Stimulated activated CD8-positive, alpha-beta memory T cell treated with anti-CD3 and anti-CD28 coated beads, Interleukin-12 subunit alpha, Interleukin-12 subunit beta, amount 100 ng/mL, for 1 hour (primary cell): ENCODE measurements at places on chromosomes 11 and 22.

DNA sequence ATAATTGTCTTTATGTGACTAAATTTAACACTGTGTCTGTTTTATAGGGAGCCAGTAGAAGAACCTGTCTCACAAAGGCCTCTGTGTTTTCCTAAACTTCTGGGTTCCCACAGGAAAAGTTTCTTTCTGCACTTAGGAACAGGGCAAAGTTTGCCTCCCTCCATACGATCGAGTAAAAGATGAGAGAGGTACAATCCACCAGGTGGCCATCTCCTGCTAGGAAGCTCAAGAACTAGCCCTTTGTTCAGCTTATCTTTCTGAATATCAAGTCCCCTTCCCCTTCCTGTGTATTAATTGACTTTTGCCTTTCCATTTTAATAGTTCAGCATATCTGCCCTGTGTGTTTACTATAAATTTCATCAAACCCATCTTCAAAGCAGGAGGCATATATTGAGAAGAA lies 18.0 kb downstream of the CSNK2A3 start:
- no peak for DNase-seq

GRCh38 chr11:64874308-64875240 lies 3.8 kb downstream of the EHD1 start:
- DNase-seq = no peak

- DNase-seq = no peak
Observed at GRCh38 chr22:42365111-42365865, 66.9 kb downstream of the NFAM1 start.

- no peak for DNase-seq
Observed at GRCh38 chr22:26905640-26906039, 248.3 kb downstream of the MIAT start.

DNA sequence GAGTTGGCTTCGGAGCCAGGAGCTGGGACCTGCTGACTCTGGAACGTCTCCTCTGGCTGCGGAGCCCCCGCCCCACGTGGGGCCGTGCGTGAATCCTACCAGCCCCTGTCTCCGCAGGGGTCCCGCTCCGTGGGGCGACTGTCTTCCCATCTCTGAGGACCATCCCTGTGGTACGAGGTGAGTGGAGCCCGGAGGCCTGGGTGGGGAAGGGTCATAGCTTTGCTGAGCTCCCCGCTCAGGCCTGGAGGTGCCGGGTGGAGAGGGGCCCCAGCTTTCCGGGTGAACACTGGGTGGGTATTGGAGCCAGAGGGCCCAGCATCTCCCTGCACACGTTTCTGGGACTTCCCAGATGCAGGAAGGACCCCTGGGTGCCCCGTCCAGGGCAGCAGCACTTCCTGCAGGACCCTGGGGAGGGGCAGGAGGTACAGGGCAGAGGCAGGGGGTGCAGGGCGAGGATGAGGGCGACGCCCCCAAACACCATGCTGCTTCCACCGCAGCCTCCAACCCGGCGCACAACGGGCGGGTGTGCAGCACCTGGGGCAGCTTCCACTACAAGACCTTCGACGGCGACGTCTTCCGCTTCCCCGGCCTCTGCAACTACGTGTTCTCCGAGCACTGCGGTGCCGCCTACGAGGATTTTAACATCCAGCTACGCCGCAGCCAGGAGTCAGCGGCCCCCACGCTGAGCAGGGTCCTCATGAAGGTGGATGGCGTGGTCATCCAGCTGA lies 3.8 kb downstream of the MUC5AC start:
- DNase-seq = no peak

DNA sequence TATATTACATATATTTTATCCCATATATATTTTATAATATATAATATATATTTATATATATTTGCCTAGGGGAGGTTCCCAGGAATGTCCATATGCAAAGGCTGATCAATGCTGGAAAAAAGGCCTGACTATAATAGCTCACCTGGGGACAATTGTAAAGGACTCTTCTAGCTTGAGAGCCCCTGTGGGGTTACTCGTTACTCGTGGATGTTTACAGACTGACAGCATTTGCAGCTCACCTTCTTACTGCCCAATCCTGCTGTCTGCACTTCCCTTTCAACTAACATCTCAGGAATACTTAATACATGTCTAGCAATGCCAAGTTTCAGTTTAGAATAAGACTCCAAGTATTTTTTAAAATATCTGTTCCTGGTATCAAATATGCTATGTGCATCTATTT lies 1365.4 kb upstream of the RAG2 start:
- no peak for DNase-seq

GRCh38 chr22:43723816-43724215 lies 88.3 kb downstream of the EFCAB6 start:
- DNase-seq = no peak

GRCh38 chr11:73537969-73538368 lies 59.9 kb downstream of the FAM168A start:
- DNase-seq = no peak

DNA sequence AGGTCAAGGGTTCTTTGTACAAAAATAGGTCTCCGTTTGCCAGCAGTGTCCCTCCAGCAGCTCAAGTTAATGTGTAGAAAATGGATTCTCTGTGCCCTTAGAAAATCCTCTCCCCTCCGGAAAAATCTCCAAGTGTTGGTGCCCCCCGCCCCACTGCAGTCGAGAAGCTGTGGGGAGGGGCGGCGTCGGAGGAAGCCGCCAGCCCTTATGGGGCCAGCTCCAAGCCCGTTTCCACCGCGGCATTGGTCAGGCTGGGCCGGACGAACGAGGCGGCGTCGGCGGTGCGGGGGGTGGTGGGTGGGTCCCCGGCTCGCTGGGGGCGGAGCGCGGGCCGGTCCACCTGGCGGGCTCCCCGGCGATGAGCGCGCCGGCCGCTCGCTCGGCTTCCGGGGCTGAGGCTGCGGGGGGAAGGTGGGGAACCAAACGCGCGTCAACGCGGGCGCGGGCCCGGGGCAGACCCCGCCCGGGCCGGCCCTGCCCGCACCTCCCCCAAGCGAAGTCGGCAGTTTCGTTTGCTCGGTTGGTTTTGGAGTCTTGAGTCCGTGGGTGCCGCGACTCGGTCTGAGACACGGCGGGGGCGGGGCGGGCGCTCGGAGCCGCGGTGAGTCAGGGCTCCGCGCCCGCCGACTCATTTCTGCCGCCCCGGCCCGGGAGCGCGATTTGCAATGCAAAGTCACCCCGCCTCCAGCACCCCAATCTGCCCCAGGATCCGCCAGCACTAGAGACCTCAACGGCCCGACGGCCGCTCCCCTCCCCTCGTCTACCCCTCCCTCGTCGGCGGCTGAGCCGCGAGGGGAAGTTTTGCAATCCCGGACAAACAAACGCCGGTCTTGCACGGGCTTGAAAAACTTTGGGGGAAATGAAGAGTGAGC lies 1.4 kb downstream of the ASCL2 start:
- peak; percentile 50 for DNase-seq

GRCh38 chr11:112226831-112227401 lies 688 bp downstream of the PTS start:
- DNase-seq = peak; percentile 24

- DNase-seq = no peak
Observed at GRCh38 chr22:20240447-20240764, 27.7 kb downstream of the RTN4R start.

DNA sequence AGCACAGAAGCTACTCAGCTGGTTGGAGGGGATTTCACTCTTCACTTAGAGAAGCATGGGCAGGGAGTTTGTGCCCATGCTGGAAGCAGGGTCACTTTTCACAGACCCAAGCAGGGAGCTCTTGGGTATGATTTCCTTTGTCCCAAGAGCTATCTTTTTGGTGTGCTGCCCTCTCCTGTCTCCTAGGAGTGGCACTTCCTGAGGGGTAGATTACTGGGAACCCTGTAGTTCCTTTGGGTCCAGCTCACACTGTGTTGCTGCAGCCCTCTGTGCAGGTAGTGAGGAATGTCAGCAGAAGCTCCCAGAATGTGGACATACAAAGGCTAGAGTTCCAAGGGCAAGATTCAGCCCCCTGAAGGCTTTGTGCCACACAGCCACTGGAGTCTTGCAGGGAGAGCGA lies 537.1 kb upstream of the ANO3 start:
- DNase-seq = no peak

- no peak for DNase-seq
Observed at GRCh38 chr11:34744511-34744910, 123.6 kb downstream of the EHF start.

- DNase-seq = no peak
Observed at GRCh38 chr22:45067731-45068130, 57.9 kb upstream of the PHF21B start.

DNA sequence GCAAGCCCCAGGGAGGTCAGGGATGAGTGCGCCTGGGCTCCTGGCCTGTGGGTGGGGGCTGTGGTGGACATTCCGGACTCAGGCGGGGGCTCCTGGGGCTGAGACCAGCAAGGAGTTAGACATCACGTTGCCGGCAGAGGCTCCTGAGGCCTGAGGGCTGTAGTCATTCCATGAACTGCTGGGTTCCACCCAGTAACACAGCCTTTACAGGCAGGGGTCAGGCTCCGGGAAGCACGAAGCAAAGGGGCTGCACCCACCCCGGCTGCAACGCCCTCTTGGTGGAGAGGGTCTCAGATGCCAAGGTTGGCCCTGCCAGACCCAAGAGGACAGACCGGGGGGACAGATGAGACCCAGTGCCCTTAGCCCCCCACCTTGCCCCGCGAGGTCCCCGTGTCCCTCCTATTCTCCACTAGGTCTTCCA lies 9.0 kb downstream of the TNNT3 start:
- no peak for DNase-seq

DNA sequence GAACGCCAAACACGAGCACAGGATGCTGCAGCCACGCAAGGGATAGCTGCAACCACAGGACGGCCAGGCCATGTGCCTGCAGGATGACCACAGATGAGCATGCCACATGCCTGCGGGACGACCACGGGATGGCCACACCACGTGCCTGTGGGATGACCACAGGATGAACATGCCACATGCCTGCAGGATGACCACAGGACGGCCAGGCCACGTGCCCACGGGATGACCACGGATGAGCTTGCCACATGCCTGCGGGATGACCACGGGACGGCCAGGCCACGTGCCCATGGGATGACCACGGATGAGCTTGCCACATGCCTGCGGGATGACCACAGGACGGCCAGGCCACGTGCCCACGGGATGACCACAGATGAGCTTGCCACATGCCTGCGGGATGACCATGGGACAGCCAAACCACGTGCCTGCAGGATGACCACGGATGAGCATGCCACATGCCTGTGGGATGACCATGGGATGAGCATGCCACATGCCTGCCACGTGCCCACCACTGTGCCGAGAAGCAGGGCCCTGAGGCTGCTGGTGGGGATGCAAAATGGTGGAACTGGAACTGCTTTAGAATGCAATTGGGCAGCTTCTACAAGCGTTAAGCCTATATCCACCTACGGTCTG lies 12.8 kb upstream of the MOB2 start:
- DNase-seq = no peak

GRCh38 chr11:129815596-129816461 lies at the start of gene TMEM45B:
TMEM45B (plus strand) TSS chr11:129815848; CDS start chr11:129852483, 36,635 bp downstream.
- no peak for DNase-seq

- DNase-seq = no peak
Observed at GRCh38 chr11:70428701-70429427, 30.5 kb downstream of the CTTN start.

DNA sequence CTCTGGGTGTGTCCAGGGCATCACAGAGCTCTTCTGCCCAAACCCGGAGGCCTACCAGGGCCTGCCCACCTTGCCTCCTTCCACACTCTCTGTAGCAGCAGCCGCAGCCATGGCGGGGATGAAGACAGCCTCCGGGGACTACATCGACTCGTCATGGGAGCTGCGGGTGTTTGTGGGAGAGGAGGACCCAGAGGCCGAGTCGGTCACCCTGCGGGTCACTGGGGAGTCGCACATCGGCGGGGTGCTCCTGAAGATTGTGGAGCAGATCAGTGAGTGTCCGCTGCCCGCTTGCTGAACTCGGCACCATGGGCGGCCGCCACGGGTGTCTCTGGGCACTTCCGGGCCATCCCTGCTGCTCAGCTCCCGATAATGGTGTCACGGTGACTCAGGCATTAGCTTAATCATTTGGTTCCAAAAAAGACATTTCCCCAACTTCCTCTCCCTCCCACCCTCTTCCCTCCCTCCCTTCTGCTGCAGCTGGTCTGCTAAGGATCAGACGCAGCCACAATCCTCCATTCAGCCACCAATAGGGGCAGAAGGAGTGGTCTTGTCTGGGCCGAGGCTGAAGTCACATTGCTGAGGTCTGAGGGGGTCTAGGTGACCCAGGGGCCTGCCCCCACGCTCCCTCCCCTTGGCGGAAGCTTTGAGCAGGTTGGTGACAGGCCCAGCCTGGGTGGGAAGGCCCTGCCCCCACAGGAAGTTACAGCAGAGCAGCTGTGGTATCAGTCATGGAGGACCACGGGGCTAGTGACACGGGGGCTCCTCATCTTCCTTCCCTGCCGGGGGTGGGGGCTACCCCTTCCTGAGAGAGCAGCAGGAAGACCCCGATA lies 950 bp downstream of the FERMT3 start:
- DNase-seq = peak; percentile 58
